ENCODE measurements at places on chromosomes 7 and 10.

DNA sequence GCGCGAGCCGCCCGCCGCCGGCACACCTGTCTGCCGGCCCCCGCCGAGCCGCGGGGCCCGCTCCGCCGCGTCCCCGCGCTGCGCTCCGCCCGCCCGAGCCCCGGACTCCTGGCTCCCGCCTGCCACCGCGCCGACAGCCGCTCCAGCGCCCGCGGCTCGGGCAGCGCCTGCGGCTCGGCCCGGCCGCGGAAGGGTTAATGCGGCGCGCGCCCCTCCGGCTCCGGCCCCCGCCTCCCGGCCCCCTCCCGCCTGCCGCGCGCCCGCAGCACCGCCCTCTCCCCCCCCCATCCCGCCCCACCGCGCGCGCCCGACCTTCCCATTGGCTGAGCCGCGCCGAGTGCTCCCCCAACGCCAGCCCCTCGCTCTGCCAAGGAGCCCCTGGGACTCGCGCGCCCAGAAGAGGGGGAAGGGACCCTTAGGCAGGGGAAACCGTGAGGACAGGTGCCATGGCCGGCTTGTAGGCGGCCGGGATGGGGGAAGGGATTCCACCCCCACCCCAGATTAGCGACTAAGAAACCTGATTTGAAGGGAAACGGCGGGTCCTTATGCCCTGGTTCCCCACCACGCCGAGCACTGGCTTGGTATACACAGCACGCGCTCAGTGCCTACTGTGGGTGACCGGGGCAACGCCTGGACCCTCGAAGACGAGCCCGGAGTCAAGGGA lies at the start of gene KCNH2:
KCNH2 (minus strand) TSS at position 196 of the 664 bp plus-strand sequence. CDS start 408 bp downstream, outside the sequence.
- DNase-seq: no peak

DNA sequence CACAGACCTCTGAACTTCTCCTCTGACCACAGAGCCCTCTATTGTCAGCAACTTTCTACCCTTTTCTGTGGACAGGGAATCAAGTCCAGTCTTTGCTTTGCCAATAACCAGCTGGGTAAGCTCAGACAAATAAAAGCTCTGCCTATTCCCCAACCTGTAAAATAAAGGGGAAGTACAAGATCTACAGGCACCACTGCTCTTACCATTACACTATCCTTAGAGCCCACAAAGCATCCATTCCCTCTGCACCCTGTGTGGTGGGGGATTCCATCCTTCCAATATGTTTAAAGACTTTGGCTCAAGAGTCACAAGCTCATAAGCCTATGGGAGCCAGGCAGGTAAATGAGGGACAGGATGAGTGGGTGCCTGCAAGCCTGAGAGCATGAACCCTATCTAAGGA lies 88.2 kb downstream of the PARD3 start:
- DNase-seq: no peak

- DNase-seq: no peak
Observed at GRCh38 chr7:156603011-156603410, 37.6 kb upstream of the RNF32 start.

DNA sequence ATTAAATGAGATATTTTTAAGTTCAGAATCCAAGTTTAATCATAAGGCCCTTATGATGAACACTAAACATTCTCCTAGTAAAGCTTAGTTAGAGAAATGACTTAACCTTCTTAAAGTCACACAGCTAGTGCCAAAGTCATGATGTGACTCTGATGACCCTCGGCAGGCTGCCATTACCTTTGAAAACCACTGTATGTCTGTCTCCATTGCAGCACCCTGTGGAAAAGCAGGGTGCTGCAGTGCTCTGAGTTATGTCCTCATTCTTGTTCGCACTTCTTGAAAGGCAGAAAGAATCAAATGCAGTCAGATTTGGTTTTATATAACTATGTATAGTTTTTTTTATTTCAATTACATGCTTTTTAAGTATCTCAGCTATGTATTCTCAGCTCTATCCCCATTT lies 105.0 kb downstream of the PHTF2 start:
- no peak for DNase-seq

DNA sequence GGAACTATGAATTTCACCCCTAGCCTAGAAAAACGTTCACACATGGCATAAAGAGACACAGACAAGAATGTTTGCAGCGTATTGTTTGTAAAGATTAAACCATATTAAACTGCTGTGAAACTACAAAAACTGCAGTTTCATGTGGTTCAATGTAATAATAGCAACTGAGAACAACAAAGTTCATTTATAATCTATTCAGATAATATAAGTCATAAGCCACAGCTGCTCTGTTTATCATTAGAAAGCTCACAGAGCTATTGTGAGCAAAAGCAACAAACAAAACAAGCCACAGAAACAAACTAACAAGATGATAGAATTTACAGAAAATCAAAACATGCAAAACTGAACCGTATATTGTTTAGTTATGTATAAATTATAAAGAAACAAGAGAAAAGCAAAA lies 113.5 kb downstream of the AHR start:
- DNase-seq: no peak

DNA sequence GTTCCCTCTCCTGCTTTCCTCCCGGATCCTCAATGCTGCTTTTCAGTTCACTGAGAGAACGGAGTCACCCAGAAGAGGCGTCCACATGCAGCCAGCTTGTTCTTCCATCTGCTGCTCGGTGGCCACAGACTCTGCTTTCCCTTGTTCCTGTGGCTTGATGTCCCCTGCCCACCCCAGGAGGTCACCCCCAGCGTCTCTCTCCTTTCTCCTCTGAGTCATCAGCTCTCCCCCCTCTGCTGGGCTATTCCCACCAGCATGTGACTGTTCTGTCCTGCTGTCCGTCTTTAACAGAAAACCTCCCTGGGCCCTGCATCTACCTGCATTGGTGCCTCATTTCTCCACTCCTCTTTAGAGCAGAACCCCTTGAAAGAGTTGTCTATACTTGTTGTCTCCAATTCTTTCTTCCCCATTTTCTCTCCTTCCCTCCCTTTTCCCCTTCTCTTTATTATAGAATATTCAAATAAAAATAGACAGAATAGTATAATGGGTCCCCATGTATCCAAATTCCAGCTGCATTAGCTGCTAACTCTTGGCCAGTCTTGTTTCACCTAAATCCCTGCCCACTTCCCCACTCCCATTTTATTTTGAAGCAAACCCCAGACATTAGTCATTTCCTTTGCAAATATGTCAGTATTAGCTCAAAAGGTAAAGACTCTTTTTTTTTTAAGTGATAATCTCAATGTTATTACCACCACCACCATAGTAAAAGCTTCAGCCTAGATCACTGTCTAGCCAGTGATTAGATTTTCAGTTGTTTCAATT lies 4.1 kb downstream of the ZNF282 start:
- DNase-seq: no peak

DNA sequence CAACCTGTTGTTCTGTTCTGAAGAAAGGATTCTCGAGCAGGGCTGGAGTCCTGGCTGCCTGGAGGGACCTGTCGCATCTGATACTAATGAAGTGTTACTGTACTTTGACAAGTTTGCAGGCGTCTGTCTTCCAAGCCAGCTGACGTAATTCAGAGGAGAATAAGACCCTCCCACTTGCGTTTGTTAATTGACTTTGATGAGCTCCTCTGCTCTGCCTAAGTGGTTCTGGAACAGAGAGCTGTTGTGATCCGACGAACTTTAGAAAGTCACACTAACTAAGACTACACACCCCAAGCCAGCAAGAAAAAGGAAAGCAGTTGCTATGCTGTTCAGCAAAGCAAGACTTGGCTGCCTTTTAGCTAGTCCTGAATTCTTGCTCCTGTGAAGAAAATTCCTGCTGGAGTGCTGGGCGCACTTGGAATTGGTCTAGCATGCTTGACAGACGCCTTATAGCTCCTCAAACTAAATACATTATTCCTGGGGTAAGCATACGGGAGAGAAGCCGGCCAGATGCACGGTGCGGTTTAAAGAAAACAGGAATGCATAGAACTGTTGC lies 200.3 kb downstream of the CACNB2 start:
- DNase-seq: no peak

- DNase-seq: no peak
Observed at GRCh38 chr7:112143582-112143981, 62.6 kb downstream of the DOCK4 start.

DNA sequence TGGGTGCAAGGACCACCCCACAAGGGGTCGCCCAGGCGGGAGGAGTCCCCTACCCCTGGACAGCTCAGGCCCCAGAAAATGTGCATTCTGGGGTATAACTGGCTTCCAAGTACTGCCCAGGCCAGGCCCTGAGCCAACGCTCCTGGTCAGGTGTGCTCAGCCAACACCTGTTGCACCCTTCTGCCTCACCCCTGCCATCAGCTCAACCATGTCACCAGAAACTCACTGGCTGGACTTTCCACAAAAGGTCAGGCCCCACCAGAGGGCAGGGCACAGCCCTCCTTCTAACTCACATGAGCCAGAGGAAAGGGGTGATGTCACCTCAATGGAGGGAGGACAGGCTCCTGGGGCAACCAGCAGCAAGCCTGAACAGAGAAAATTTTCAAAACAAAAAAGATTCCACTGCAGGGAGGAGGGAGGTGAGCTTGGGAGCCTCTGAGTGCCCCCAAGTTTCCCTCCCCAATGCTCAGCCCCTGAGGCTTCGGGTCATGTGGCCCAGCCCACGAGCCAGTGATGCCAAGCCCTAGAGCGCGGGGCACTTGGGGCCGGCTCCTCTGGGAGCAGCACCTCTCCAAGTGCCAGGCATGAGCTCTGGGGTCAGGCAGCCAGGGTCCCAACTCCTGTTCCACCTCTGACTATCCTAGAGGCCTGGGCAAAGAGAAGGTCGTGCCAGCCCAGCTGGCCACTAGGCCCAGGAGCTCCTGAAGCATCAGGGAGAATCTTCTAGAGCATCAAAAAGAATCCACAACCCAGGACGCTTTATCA lies 2.2 kb downstream of the OGDHL start:
- DNase-seq: no peak

GRCh38 chr10:89122433-89123051 lies 84.6 kb downstream of the CH25H start:
- no peak for DNase-seq

GRCh38 chr10:57716884-57717283 lies 550.8 kb downstream of the IPMK start:
- DNase-seq: no peak
